Spleen (tissue), 13 donors: ENCODE measurements at places on chromosomes 6 and 20. TPM values are rescaled to one million over a fixed set of nuclear protein-coding genes. Genes with fewer than 3 reads are reported as not detected.

DNA sequence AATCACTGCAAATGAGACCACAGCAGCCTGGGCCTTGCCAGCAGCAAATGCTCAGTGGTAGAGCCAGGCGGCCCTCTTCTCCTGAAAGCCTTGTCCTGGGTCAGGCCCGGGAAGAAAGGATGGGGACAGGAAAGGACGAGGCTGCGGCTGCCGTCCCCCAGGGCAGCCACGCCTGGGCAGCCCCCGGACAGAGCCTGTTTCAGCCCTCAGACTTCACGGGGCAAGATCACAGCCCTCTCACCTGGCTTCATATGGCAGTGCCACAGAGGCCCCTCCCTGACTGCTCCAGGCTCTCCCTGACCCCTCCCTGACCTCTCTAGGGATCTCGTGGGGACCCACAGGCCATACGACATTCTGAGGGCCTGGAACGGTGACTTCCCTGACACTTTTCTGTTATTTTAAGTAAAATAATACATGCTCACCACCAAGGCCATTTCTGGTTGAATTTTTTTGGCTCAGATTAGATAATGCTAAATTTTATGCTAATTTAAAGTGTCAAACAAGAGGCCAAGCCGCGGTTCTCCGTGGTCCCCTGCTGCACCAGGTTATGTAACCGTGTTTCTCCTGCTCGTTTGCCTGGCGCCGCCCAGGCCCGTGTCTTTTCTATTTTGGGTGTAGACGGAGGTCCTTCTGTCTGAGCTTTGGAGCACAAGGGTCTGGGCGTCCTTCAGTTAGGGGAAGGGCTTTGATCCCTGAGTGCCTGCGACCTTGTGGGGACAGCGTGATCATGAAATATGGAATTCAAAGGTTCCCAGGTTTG, 59.9 kb upstream of the BHLHE23 start:
- peak; percentile 29 for DNase-seq

- peak; percentile 58 for DNase-seq
These were observed 11.4 kb upstream of the CAPN11 start for GRCh38 chr6:44147256-44147655.

- peak; percentile 97 for DNase-seq
These were observed at the start of the genes PGM3 and RWDD2A for GRCh38 chr6:83192871-83193746. PGM3 (minus strand) TSS chr6:83193265; CDS start chr6:83191012, 2,253 bp downstream. RWDD2A (plus strand) TSS chr6:83193357; CDS start chr6:83194452, 1,095 bp downstream.

- DNase-seq: no peak
These were observed 48.6 kb downstream of the TPD52L1 start for GRCh38 chr6:125201961-125202729.

GRCh38 chr6:22821664-22822320, 252.4 kb downstream of the HDGFL1 start:
- no peak for DNase-seq

- no peak for DNase-seq
These were observed 42.5 kb upstream of the NELFCD start for GRCh38 chr20:58938541-58938940.

DNA sequence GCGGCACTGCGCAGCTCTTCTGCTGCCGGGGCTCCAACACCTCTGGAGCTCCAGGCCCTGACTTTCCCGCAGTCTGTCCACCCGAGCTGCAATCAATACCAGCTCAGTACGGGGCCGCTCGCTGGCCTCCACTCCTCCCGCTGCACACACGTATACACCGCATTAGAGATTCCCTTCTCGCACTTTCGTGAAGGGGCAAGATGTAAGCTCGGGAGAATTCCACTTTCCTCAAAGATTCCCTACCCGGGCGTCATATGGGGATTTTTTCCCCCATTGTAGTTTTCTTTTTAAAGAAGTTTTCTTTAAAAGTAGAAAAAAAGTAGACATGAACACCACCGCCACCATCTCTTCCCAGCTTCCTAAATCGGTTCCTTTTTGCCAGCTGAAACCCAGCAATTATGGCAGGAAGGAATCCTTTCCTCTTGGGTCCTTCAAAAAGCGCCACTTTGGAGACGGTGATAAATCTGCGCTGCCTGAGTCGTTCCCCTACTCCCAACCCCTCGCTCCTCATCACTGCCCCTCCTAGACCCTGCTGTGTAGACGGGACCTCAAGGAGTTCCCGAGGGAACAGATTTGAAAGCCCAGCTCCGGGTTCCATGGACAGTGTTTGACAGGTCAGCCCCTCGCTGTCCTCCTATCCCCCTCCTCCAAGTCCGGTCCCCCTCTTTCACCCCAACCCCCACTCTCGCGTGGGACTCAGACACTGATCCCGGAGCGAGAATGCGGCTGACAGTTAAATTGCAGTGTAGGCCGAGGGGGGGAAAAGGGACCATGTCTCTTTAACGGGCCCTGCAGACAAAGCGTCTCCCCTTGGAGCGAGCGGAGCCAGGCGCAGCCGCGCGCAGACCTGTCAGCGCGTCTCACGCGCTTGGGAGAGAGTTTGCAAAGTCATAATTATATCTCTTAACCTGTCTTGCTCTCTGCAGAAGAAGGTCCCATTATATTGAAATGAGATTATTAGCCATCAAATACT, 39.5 kb downstream of the NCR2 start:
- no peak for DNase-seq

DNA sequence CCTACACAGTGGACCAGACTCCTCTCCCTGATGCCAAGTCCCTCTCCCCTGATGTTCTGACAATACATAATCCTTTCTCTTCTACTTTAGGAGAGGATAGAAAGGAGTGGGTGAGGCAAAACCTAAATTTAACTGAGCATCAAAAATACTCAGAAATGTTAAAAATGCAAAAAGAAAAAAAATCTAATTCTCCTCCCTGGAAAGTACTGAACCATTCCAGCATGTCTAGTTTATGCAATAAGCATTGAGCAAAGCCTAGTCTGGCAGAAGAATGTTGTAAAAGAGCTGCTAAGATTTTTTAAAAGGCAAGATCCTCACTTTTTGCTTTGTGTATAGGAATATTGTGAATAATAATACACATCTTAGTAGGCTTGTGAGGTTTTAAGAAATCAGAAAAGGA, 116.6 kb upstream of the STXBP5 start:
- no peak for DNase-seq

- DNase-seq: no peak
These were observed 431.9 kb upstream of the GJE1 start for GRCh38 chr6:141700819-141701218.

DNA sequence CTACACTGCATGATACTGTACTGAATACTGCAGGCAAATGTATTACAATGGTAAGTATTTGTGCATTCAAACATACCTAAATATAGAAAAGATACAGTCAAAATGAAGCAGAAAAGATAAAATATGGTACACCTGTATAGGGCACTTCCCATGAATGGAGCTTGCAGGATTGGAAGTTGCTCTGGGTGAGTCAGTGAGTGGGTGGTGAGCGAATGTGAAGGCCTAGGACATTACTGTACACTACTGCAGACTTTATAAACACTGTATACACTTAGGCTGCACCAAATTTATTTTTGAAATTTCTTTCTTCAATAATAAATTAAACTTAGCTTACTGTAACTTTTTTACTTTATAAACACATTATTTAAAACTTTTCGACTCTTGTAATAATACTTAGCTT, 213.1 kb downstream of the ATXN1 start:
- DNase-seq: no peak

- no peak for DNase-seq
These were observed 157.0 kb downstream of the SOBP start for GRCh38 chr6:107646776-107647438.

DNA sequence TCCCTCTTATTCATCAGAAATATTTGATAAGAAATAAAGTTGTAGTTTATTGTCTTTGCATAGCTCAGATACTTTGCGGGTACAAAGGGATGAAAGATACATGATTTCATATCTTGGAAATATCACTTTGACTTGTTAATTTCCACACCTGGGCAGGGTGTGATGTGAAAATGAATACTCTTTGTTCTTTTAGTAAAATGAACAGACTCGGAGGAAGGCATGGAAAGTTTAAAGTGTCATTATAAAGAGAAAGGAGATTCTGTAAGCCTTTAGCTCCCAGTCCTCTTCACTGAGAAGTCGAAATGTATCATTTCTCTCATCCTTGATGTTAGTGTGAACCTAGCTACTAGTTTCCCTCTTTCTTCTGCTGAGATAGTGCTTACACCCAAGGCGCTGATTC, 36.7 kb upstream of the AKIRIN2 start:
- no peak for DNase-seq

GRCh38 chr20:45038745-45039474, 62.0 kb downstream of the KCNS1 start:
- DNase-seq: no peak

DNA sequence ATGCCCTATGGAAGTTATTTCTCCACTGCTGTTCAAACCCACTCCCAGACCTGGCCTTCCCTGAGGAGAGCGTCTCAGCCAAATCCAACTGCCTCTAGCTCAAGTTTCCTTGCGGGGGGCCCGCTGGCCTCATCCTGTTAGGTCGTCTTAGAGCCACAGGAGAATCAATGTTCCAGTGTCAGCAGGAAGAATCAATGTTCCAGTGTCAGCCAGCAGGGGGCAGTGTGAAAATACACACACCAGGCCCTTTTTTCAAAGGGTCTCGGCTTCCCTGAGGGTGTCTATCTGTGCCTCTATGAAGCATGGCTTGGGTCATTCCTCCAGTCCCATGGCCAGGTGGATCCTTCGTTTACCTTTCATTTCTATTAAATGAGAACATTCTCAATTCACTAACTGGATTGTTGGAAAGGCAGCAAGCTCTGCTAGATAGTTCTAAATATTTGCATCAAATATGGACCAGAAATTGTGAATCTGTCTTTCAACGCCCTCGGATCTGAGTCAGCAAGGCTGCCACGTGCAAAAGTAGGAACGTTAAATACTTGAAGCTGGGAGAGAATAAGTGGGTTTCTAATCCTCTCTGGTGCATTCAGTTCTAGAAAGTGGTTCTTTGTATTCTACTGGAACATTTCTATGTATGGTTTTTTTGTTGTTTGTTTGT, 19.2 kb downstream of the PRND start:
- no peak for DNase-seq

GRCh38 chr20:48411919-48412522, 415.8 kb downstream of the PREX1 start:
- no peak for DNase-seq

- no peak for DNase-seq
These were observed 773 bp upstream of the AHI1 start for GRCh38 chr6:135498185-135498841.

GRCh38 chr6:47375426-47375825, 65.7 kb upstream of the TNFRSF21 start:
- no peak for DNase-seq

- DNase-seq: no peak
These were observed 107.9 kb downstream of the RPP40 start for GRCh38 chr6:4895971-4896370.

DNA sequence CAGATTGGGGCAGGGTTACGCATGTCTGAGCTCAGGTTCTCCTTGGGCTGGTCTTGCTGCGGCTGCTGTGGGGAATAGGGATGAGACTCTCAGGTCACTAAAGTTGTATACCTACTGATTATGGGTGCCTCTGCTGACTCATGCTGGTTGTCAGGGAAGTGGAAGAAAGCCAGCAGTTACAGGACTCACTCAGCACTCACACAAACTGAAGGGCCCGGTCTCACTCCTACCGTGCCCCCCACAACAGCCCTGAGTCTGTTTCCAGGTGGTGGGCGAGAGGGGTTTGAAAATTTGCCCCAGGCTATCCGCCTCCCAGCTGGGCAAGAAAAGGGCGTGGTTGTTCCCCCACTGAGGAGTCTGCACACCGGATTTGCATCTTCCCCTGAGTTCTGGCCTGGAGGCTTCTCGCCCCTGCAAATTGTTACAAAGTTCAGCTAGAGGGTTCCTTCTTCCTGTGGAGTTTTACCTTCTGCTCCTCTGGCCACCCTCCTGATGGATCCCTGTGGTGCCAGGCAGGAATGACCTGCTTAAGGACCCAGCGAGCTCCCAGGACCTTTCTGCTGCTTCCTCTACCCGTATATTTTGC, 659.2 kb downstream of the HDGFL1 start:
- DNase-seq: no peak

DNA sequence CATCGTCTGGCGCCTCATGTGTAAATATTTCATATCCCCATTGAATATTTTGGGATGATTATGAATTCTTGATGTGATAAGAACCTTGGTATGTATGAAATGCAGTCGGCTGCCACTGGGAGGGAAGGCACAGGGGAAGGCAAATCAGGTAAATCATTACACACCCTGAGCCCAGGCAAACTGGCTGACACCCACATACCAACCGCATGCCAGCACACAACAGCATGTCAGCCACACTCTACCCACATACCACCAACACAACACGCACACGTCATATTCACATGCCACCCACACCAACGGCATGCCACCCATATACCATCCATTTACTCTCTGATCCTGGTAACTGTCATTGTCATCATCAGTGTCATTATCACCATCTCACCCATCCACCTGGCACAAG, 28.3 kb upstream of the MDGA1 start:
- no peak for DNase-seq

DNA sequence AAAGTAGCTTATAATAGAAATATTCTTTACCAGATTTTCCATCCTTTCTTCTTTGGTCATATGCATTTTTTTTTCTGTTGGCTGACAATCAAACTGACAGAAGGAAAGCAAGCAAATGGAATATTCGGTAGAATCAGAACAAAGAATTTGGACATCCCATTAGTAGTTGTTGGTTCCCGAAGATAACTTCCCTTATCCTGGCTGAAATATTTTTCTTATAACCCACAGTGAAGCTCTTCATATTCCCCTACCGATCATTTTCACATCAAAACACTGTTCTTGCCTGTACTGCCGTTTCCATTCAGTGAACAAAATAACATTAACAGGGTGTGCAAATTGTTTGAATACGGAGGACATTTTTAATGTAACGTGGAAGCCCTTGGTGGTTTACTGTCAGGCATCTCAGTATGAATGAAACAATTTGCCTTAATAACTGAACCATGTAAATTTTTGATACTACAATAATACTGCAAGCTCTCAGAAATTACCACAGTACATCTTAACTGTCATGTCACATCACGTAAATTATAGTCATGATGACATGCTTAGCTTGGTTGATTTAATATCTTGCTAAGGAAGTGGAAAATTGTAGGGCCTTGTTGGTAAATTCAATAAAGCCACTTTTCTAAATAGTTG, 311.5 kb downstream of the LAMA2 start:
- DNase-seq: no peak

DNA sequence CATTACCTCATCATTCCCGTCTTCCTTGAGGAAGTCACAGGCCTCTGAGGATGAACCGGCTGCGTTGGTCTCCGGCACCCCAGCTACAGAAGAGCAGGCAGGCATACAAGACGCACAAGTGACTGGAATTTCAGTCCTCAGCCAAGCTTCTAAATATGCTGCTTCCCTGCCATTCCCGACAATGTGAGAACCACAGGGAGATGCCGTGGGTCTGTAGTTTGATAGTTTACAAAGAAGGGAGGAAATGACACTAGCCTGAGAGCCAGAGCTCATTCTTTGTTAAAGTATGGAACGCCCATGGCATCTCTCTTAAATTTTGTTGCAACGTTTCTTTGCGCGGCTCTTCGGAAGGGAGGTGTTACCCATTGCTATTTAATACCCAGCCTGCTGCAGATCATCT, 25.7 kb downstream of the HEBP2 start:
- no peak for DNase-seq

- no peak for DNase-seq
These were observed 18.4 kb upstream of the DOK5 start for GRCh38 chr20:54456961-54457360.

CTCFL gene
- total RNA-seq: not detected

OOEP gene
- 0.70 TPM for total RNA-seq

NRM gene
- total RNA-seq: 11.0 TPM

RAET1L gene
- not detected for total RNA-seq

MBOAT1 gene
- 14.9 TPM for total RNA-seq

SIGLEC1 gene
- total RNA-seq: 3.0 TPM

CLDN20 gene
- total RNA-seq: not detected

FILIP1 gene
- 0.34 TPM for total RNA-seq

BFSP1 gene
- total RNA-seq: 0.13 TPM
